ENCODE measurements at places on chromosomes 11 and 22.

DNA sequence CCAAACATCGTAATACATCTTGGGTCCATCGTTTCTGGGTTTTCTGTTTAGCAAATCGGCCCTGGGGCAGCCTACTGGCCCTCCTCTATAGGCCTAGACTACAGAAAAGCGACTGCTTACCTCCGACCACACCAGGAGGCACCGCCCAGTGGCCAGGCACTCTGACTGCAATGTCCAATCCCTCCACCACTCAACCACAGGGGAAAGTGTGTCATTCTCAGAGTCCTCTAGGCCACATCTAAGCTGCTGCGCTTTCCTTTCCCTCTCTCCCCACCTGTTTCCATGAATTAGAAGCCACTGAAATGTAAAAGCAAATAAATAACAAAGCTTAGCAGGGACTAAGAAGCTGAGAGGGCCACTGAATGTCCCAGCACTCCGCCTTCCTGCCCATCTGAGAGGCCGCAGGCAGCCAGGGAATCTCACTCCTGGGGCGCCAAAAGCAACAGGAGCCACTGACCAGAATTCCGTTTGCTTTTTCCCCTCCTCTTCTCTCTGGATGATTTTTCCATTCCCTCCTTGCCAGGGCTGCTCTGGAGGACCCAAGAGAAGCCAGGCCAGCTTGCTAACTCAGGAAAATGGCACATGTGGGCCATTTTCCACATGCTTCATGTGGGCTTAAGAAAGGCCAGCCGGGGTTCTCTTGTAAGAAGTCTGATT lies 50.1 kb upstream of the FLI1 start:
- no peak for DNase-seq

DNA sequence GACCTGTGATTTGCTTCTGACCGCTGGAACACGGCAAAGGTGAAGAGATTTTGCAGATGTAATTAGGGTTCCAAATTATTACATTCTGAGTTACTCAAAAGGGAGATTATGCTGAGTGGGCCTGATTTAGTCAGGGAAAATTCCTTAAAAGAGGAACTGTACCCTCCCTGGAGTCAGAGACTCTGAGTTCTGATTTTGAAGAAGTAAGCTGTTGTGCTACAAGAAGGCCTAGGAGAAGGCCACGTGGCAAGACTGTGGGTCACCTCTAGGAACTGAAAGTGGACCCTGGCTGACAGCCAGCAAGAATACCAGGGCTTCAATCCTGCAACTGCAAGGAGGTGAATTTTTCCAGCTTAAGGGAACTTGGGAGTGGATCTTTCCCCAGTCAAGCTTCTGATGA lies 45.3 kb downstream of the CHRDL2 start:
- no peak for DNase-seq

DNA sequence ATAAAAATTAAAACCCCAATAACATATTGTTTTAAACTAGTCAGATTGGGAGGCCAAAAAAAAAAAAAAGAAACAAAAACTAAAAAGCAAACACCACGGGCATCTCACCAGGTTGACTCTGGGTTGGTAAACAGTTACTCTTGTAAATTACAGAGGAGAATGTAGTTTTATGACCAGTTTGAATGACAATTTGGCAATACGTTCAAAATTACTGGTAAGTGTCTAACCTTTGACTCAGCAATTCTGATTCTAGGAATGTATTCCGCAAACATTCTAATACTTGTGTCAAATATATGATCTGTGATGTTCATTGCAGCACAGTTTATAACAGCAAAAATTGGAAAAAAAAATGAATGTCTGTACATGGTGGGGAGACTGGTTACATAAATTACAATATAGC lies 1376.0 kb downstream of the TBC1D22A start:
- DNase-seq, result no peak

- DNase-seq, result peak; percentile 73
Measured at GRCh38 chr22:26534874-26535602, 22.8 kb upstream of the TFIP11 start.

DNA sequence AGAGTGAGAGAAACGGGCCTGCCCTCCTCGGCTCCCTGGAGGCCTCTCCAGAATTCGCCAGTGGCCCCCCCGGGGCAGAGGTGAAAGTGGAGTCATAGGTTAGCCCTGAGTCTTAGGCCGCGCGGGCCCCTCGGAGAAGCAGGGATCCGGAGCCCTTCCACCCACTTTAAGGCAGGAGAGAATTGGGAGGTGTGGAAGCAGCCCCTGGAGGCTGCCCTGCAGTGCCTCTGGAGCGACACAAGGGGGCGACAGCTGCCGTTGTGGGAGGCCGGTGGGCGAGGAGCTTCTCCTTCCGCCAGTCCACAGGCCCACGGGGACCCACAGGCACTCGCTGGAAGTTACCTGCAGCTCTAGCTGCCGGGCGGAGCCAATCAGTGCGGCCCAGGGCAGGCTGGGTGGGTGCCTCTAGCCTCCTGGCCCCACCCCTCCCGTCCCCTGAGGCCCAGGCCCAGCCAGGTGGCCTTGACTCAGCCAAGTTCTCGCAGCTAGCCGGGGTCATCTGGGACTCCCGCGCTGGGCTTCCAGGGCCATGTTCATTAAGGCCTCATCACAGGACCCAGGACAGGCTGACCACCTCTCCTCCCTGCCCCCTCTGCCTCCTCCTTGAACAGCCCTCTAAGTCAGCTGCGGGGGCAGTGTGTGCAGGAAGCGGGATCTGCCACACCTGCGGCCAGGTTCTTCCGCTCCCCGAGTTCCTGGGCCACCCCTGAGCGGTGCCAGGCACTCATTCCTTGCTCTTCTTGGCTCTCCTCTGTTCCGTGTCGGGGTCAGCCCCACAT lies 5.0 kb downstream of the DGKZ start:
- peak; percentile 46 for DNase-seq

GRCh38 chr22:25358421-25359170 lies 139.2 kb downstream of the CRYBB2 start:
- DNase-seq, result no peak

DNA sequence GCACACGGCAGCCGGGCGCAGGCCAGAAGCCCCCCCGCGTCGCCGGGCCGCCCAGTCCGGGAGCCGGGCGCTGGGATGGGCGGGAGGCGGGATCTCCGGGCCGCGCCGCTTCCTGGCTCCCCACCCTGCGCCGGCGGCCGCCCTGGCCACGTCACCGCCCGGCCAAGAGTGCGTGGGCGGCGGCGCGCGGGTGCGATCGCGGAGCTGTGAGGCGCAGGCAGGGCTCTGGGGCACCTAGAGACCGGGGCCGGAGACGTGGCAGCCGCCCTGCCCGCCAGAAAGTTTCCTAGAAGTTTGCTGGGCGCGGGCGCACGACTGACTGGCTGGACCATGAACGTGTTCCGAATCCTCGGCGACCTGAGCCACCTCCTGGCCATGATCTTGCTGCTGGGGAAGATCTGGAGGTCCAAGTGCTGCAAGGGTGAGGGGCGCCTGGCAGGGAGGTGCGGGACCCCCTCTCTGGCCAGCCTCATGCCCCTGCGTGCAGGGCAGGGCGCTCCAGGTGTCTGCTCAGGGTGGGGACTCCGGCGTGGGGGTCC lies at the start of gene KDELR3:
Gene KDELR3 (plus strand): TSS at position 193 of the 539 bp plus-strand sequence. CDS start 138 bp downstream, at position 331.
- DNase-seq, result peak; percentile 54

GRCh38 chr11:14538271-14538925 lies 18.2 kb upstream of the PSMA1 start:
- DNase-seq, result no peak

DNA sequence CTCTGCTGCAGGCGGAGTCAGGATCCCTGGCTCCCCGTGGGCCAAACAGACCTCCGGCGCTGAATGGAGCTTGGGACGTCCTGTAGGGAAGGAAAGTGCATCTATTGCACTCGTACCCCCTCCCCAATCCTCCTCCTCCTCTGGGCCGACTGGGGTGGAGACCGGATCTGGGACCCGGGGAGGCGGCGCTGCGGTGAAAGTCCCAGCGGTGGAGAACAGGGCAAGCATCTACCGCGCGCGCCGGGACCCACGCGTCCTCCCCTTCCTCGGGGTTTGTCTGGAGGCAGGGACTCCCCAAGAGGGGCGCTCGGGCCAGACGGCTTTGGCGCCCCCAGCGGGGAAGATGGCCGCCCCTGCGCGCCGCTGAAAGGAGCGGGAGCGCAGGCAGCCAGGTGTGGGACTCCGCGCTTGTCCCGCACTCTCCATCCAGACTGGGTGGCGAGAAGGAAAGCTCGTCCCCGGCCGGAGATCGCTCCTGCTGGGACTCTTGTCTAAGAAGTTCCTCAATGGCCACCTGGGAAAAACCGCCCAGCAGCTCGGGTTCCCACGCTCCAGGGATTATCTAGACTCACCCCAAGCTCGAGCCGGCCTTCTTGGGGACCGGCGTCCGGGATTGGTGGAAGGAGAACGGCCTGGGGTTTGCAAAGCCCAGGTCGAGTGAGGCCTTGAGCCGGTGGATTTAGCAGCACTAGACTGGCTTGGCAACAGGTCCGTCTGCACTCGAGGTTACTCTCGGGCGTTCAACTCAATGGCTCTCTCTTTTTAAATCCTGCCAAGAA lies 718 bp downstream of the FADS2 start:
- peak; percentile 44 for DNase-seq

DNA sequence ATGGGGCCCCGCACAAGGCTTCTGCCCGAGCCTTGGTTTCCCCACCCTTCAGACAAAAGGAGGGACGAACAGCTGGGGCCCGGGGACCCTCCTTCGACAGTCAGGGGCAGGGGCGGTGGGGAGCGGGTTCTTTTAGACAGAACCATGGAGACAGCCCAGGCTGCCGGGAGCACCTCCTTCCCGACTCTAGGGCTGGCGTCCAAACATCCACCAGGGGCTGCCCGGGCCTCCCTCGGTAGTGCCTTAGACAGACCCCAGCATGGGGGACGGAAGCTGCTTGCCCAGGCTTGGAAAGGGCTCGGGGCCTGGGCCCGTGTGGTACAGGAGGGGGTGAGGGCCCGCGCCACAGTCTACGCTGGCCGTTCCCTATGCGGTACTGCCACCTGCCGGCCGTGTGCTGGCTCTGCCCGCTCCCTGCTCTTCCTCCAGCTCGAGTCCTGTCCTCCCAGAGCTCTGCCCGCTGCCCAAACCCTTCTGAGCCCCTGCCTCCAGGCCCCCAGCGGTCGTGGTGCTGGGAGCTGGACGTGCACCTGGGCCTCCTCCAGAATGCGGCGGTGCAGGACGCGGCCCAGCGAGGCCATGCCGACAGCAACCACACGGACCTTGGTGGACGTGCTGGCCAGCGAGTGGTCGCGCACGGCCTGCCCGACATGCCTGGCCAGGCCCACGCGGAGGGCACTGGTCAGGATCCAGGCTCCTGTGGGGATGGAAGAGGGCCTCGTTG lies 20.1 kb downstream of the TSSC4 start:
- DNase-seq, result peak; percentile 90

DNA sequence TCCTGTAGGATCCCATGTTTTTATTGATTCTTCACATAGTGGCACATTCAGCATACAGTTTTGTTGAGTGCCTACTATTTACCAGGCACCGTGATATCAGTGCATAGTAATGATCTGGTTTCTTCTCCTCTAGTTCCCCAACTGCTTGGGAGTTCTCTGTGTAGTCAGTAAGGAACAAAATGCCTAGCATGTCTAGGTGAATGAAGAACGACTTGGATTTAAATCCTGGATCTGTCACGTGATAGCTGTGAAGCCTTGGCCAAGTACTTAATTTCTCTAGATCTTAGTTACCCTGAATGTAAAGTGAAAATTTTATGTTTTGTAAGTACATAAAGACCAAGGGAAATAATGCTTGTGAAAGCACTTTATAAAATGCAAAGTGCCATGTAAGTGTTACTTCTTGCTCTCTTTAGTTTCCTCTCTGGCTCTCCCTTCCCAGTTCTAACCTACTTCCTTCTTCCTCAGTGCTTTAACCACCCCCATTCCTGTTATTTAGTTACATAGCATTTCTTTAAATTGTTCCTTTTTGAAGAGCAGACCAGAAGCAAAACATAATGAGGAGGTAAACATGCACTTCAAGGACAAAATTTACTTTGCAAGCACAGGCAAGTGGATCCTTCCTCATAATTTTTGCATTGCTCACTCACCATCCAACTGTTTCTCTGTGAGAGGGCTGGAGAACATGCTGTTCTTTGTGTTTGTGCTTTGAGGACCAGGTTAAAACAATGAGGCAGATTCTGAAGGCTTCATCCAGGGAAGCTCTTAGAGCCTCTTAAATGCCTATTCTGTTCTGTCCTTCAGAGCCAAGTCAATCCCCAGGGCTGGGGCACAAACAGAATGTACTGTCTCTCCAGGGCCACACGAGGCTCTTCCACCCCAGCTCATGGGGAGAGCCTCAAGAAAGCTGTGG lies 353.9 kb upstream of the TENM4 start:
- no peak for DNase-seq

DNA sequence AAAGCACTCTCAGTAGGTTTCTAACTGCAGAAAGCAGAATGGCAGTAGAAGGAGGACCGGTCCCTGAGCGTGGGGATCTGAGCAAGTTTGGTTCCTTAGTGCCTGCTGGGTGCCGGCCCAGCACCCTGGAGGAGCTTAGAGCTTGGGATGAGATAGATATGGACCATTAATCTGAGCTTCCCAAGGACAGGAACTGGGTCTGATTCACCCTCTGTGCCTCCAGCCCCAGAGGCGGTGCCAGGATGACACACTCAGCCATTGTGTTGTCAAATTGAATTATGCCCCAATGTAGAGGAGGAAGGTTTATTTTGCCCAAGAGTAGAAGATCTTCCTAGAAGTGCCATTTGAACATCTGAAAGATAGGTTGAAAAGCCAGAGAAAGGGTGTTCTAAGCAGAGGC lies 4.3 kb downstream of the ZC3H7B start:
- no peak for DNase-seq

DNA sequence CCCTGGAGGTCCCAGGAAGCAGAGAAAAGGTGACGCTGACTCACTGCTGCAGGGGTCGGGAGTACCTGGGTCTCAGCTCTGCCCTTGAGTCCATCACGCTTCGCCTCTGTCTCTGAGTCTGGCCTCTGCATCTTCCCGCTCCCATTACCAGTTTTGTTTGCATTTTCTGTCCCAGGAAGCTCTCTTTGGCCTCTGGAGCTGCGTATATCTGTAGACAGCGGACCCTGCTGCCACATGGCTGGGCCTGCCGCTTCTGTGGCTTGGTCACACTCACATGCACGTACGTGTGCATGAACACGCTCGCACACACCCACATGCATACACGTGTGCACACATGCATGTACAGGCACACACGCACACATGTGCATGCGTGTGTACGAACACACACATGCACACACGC lies 20.8 kb upstream of the APOBEC3A start:
- no peak for DNase-seq

DNA sequence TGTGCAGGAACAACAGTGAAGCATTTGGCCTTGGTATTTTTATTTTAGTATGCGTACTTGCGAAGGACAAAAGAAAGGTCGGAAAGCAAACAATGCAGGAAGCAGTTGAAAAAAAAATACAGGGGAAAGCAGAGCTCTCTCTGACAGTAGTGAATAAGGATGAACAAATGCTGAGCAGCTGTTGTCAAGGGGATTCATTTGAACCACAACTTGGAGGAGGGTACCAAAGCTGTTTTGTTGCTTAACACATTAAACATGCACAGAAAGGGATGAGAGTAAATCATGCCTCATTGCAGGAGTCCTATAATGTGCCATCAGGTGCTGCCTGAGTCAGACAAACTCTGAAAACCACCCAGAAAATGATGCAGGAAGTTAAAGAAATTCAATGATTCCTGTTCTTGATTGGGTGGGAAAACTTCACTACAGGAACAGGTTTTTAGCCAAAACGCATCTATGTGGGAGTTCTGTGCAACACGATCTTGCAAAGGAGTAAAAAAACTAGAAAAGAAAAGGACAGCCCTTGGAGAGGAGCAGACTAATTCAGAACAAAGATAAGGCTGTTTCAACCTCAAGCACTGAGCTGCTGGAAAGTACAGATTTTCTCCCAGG lies 2113.5 kb downstream of the LRRC4C start:
- DNase-seq, result no peak

GRCh38 chr22:48238966-48239365 lies 1476.5 kb downstream of the TBC1D22A start:
- no peak for DNase-seq

GRCh38 chr11:32307471-32307870 lies 127.9 kb downstream of the WT1 start:
- no peak for DNase-seq

GRCh38 chr11:45857961-45858474 lies 10.7 kb downstream of the CRY2 start:
- DNase-seq, result no peak

All from germinal center (tissue), 1 donor.